Glutamatergic neuron (in vitro differentiated cells): ENCODE measurements at places on chromosomes 11 and 22.

DNA sequence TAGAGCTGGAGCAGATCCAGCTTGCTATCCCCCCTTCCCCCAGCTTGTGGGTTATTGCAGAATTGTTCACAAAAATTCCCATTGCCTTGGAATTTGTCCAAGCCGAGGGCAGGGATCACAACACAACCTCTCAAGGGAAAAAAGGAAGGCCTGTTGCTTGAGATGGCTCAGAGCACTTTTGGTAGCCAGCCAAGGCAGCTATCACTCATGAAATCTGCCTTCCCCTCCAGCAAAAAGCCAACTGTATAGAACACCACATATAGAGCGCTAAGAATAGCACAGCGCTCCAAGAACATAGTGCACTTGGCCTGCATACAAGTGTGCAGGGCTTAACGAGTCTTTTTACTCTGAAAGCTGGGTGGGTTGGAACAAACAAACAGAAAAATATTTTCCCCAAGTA lies 46.2 kb downstream of the FAM83F start:
- no peak overlapping the region for H3K27ac ChIP-seq
- no peak for DNase-seq
- H3K27me3 ChIP-seq: peaks cover 13% of the 10 kb centered on the region
- no peak overlapping the region for H3K4me3 ChIP-seq
- H3K36me3 ChIP-seq: no peaks in the 10 kb centered on the region

- H3K27me3 ChIP-seq: peaks cover 3% of the 10 kb centered on the region
- H3K27ac ChIP-seq: no peak overlapping the region
- no peak for DNase-seq
- no peaks in the 10 kb centered on the region for H3K4me1 ChIP-seq
These were observed 431.2 kb downstream of the METTL15 start for GRCh38 chr11:28539239-28540030.

GRCh38 chr11:65565624-65566453 lies 4.4 kb upstream of the ZNRD2 start:
- H3K36me3 ChIP-seq: no peaks in the 10 kb centered on the region
- H3K27me3 ChIP-seq: peaks cover 6% of the 10 kb centered on the region
- no peak for DNase-seq
- H3K4me1 ChIP-seq: peaks cover 3% of the 10 kb centered on the region
- no peak overlapping the region for H3K4me3 ChIP-seq

GRCh38 chr11:85656777-85657176 lies 8.2 kb downstream of the CREBZF start:
- DNase-seq: no peak
- H3K36me3 ChIP-seq: no peaks in the 10 kb centered on the region
- H3K4me3 ChIP-seq: no peak overlapping the region
- H3K27me3 ChIP-seq: peaks cover 2% of the 10 kb centered on the region
- no peak overlapping the region for H3K27ac ChIP-seq

- no peaks in the 10 kb centered on the region for H3K4me1 ChIP-seq
- no peak for DNase-seq
- H3K36me3 ChIP-seq: no peaks in the 10 kb centered on the region
- H3K27me3 ChIP-seq: no peaks in the 10 kb centered on the region
- no peak overlapping the region for H3K4me3 ChIP-seq
These were observed 546.5 kb upstream of the ANO5 start for GRCh38 chr11:21646351-21646750.

DNA sequence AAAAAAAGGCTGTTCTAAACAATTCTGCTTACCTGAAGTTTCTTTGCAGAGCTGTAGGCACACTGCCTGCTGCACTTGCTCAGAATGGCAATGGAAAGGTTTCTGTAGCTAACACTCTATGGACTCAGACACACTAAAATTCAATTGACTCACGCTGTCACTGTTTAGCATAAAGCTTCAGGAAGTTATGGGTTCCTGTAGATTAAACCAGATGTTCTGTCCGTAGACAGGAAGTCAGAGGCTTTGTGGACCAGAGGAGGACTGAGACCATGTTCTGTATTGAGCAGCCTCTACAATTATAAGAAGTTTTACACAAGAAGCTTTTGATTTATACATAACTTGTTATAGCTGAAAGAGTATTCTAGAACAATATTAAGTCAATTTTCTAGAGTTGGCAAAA lies 70.4 kb downstream of the GLYATL1 start:
- H3K36me3 ChIP-seq: no peaks in the 10 kb centered on the region
- no peak overlapping the region for H3K27ac ChIP-seq
- H3K27me3 ChIP-seq: no peaks in the 10 kb centered on the region
- H3K4me3 ChIP-seq: no peak overlapping the region

GRCh38 chr22:25054943-25055511 lies 102.5 kb downstream of the KIAA1671 start:
- H3K36me3 ChIP-seq: no peaks in the 10 kb centered on the region
- no peaks in the 10 kb centered on the region for H3K4me1 ChIP-seq
- no peak for DNase-seq
- H3K4me3 ChIP-seq: no peak overlapping the region
- no peak overlapping the region for H3K27ac ChIP-seq

DNA sequence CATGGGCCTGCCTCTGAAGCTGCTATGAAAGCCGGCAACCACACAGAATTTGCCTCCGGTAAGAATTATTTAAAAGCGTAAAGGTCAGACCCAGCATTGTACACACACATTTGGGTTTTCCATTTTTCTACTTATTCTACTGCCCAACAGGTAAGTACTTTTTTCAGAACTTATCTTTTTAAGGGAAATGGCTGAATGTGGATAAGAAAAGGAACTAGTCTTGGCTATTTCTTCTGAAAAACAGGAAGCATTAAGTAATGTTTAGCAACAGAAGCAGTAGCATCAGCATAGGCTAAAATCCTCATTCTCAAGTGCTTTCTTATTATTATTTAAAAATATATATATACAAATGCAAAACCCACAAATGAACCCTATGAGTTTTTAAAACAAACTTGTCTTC lies 103.1 kb downstream of the MPPED2 start:
- H3K27ac ChIP-seq: no peak overlapping the region
- no peak for DNase-seq
- no peaks in the 10 kb centered on the region for H3K36me3 ChIP-seq
- peaks cover 2% of the 10 kb centered on the region for H3K27me3 ChIP-seq

- H3K27ac ChIP-seq: no peak overlapping the region
- no peak overlapping the region for H3K4me3 ChIP-seq
- no peaks in the 10 kb centered on the region for H3K27me3 ChIP-seq
- no peaks in the 10 kb centered on the region for H3K36me3 ChIP-seq
These were observed 98.9 kb downstream of the TRAF6 start for GRCh38 chr11:36411202-36411640.

DNA sequence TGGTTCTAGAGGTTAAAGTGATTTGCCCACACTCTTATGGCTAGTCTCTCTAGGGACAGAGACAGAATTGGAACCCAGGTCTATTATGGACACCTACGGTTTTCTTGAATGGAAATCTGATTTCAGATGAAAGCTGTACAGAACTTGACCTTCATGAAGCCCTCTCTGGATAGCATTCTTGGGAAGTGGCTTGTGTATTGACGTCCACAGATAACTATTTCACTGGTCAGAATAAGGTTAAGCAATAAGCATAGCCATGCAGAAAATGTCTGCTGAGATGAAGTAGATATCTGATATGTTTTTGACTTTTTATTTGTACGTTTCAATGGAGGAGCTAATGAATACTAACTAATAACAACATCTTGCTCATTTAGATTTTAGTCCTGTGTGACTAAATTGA lies 1.1 kb downstream of the TLCD5 start:
- H3K27me3 ChIP-seq: peaks cover 10% of the 10 kb centered on the region
- H3K27ac ChIP-seq: peak overlapping the region; percentile 46
- no peak for DNase-seq
- H3K4me3 ChIP-seq: peak overlapping the region; percentile 95
- no peaks in the 10 kb centered on the region for H3K36me3 ChIP-seq

DNA sequence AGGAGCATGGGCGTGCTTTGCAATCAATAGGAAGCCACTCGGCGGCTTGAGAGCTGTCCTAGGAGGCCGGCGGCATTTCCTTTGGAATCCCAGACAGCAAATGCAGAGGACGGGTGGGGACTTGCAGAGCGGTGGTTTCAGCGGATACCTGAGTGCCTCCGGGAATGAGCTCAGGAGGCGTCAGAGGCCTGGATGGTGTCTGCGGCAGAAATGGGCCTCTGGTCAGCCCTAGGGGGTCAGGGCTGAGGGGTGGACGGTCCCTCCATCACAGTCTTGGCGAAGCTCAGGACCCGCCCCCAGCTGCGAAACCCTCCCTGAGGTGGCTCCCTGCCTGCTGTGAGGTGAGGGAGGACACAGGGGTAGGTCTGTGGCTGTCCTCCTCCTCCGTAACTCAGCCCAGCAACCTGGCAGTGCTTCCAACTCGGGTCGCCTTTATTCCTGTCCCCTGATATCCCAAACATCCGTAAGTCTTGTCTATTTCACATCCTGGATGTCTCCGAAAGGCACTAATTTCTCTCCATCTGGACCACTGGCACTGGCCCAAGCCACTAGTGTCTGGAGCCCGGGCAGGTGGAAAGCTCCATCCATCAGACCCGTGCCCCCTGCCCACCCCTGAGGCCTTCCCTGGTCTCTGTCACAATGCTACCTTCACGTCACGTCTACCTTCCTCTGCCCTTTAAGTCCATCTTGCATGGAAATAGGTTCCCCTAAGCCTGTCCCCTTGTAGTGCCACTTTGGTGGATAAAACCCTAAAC lies 686.6 kb downstream of the BRD1 start:
- H3K4me1 ChIP-seq: no peaks in the 10 kb centered on the region
- DNase-seq: no peak
- H3K27ac ChIP-seq: no peak overlapping the region
- H3K4me3 ChIP-seq: no peak overlapping the region
- H3K27me3 ChIP-seq: peaks cover 4% of the 10 kb centered on the region

- no peaks in the 10 kb centered on the region for H3K36me3 ChIP-seq
- peak; percentile 76 for DNase-seq
- peak overlapping the region; percentile 91 for H3K27ac ChIP-seq
- H3K4me3 ChIP-seq: peak overlapping the region; percentile 99
These were observed 669 bp downstream of the MICAL3 start for GRCh38 chr22:18023509-18024275.

DNA sequence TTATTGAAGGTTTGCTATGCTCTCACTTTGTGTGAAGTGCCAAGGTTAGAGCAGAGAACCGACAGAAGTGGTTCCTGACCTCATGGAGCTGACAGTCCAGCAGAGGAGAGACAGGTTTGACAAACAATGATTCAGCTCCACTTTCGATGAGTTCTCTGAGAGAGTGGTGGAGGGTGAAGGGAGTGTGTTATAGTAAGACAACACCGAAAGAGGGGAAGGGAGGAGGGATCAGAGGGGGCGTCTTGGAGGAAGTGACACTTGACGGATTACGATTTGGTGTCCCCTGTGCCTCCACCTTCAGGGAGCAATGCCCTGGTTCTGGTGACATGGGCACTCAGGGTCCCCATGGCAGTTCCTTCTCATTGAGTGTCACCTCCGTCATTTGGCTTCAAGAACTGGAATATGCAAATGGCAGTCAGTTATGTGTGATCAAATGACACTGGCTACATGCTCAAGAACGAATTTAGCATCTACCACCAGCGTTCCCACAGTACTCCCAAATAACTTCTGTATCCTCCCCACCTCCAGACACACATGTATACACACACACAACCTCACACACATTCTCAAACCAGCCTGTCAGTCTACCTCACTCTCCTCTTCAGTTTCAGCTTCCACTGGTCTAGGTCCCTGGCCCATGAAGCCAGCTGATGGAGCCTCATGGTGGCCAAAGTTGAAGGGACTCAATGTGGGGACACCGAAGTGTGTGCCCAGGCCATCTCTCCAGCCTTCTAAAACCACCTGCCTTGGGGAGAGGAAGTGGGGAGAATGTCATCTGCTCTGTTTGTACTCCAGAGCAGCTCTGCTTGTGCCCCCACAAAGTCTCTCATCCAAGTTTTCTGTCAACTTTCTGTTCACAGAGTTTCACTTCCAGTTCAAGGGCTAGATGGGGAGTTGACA lies 31.4 kb upstream of the NUP160 start:
- H3K4me3 ChIP-seq: no peak overlapping the region
- no peak for DNase-seq
- no peak overlapping the region for H3K27ac ChIP-seq

GRCh38 chr11:123392431-123392830 lies 37.6 kb upstream of the GRAMD1B start:
- H3K4me1 ChIP-seq: no peaks in the 10 kb centered on the region
- no peak for DNase-seq
- H3K27me3 ChIP-seq: no peaks in the 10 kb centered on the region
- H3K4me3 ChIP-seq: no peak overlapping the region

DNA sequence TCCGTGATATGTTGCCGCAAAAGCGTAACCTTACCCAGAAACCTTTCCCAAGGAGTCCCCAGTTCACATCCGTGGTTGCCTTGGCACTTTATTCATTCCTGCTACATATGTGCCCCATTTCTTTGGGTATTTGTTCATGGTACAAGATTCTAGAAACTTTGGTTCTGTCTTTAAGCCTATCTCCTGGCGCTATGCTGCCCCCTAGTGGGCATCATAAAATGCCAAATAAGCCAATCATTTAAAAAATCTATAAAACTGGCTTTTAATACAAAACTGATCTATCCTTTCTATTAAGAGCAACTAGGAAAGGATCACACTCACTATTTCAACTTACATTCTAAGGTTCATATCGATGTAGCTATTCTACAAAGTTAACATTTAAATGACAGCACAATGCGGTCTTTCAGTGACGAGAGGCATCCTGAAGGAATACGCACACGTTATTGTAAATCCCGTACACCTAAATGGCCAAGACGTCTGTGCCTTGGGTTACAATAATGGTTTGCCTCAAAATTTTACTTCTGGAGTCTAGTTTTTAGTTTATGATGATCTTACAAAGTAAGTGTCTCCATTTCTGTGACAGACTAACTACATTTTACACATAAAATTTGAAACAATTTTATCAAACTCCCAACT lies 16.2 kb downstream of the PIWIL3 start:
- no peaks in the 10 kb centered on the region for H3K36me3 ChIP-seq
- no peak overlapping the region for H3K27ac ChIP-seq
- H3K4me1 ChIP-seq: no peaks in the 10 kb centered on the region
- H3K27me3 ChIP-seq: no peaks in the 10 kb centered on the region
- peak; percentile 65 for DNase-seq

DNA sequence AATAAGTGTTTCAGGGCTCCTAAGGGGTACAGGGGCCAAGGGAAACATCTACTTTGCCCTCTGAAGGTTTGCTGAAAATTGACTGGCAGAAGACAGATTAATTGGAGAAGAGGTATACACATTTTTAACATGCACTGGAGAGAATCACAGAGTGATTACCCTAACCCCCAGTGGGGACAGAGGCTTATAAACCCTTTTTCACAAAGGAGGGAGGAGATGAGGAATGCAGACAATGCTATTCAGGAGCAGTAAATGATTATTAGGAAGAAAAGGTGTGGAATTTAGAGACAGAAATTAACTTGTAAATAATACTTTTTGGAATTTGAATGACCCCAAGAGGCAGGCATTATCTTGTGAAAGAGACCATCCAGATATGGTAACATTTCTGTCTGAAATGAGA lies 582.4 kb upstream of the B3GAT1 start:
- DNase-seq: no peak
- peaks cover 15% of the 10 kb centered on the region for H3K4me1 ChIP-seq
- no peaks in the 10 kb centered on the region for H3K27me3 ChIP-seq
- H3K4me3 ChIP-seq: no peak overlapping the region
- no peak overlapping the region for H3K27ac ChIP-seq
